ENCODE measurements at places on chromosomes 7 and 10.

- DNase-seq, result peak; percentile 58
Observed at GRCh38 chr7:100632951-100633717, 8.2 kb downstream of the TFR2 start.

DNA sequence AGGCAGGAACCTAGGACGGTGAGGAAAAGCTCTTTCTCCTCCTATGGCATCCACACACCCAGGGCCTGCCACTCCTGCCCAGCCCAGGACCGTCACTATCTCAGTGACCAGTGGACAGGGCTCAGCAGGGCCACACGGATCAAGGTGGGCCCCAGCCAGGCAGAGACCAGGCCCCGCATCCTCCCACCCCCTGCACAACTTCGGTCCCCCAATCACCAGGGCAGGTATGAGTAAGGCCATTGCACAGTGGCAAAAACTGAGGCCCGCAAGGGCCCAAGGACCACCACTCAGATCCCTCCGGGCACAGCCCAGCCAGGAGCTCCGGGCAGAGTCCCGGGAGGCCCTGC is 30.3 kb downstream of the OAT start:
- no peak for DNase-seq

GRCh38 chr7:104412911-104413310 is 84.5 kb downstream of the LHFPL3 start:
- no peak for DNase-seq

DNA sequence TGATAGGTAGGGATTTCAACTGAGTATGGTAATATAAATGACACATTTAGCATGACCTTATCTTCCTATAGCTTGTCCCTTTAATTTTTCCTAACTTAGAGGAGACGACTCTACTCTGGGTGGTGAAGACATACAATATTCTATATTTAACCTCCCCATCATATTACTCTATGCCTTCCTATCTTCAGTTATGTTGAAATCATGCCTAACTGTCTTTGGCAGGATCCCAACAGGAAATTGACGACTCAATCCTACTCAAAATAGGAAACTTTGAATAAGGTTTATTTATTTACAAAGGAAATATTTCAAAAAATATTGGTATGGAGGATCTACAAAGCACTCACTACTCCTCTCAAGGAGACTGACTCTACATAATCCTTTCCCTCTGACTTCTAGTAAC is 24.1 kb upstream of the SEMA3A start:
- no peak for DNase-seq

DNA sequence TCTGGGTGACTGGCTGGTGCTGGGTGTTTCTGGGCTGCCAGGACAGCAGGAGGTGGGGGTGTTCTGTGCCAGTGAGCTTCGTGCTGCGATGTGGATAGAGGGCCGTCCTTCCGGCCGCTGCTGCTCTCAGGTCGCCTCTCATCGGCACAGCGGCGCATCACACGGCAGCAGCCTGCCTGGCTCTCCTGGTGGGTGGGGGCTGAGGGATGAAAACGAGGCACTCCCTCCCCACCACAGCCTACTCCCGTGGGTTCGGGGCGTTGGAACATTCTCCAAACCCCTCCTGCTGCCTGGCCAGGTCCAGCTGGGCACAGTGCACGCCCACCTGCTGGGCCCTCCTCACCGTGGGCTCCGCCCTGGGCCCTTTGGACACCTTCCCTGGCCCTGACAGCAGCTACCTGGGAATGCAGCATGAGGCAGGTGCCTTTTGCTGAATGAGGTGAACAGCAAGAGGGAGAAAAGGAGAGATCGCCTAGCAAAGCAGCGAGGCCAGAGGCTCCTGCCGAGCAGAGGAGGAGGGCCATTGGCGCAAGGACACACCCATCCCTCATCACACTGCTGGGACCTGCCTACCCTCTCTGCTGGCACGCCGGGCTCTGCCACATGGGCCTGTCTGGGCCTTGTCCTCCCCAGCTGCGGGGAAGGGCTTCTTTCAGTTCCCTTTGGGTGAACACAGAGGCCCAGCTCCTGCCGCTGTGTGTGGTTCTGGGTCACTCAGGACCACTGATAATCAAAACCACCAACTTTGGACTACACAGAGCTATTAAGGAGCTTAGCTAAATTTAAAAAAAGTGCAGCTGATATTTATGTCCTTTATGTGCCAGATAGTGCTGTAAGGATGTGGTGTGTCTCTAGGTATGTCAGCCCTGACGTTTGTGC is 33.4 kb downstream of the INPP5A start:
- no peak for DNase-seq

GRCh38 chr7:47303695-47304453 is 278.0 kb downstream of the TNS3 start:
- no peak for DNase-seq

GRCh38 chr10:104085801-104086400 is at the start of gene COL17A1:
COL17A1 (minus strand) TSS chr10:104085880; CDS start chr10:104080673, 5,207 bp downstream.
- DNase-seq, result no peak

DNA sequence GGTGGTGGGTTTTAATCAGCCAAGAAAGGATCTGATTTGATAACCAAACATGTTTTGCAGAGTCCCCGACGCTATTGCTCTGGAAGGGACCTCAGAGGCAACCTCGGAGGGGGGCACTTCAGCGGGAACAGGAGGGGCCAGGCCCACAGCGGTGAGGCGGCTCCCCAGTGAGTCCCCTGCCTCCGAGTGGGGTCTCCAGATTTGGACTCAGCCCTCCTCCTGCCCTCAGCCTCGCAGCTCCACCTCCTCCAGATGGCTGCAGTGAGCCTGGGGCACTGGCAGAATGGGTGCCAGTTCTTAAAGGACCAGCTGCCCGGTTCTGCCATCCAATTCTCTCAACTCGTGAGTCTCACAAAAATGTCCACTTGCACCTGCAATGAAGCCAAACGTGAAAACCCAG is 61.0 kb upstream of the NANOS1 start:
- no peak for DNase-seq

DNA sequence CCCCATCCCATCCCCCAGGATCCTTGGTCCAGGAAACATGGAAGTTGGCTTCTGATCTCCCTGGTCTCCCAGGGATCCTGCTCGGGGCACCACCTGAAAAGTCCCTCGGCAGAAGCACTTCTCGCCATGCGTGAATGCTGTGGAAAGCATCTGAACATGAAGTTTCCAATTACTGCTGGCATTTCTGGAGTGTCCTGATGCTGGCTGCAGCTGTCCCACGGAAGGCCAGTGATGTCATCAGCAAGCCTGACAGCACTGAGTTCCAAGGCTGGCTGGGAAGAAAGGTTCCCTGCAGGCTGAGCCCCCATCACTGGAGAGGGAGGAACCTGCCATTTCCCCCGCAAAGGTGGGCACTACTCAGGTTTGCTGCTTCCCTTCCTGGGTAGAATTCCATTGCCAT is 71.4 kb downstream of the KCNMA1 start:
- DNase-seq, result no peak

GRCh38 chr7:151252561-151252835 is 4.0 kb upstream of the SMARCD3 start:
- no peak for DNase-seq

DNA sequence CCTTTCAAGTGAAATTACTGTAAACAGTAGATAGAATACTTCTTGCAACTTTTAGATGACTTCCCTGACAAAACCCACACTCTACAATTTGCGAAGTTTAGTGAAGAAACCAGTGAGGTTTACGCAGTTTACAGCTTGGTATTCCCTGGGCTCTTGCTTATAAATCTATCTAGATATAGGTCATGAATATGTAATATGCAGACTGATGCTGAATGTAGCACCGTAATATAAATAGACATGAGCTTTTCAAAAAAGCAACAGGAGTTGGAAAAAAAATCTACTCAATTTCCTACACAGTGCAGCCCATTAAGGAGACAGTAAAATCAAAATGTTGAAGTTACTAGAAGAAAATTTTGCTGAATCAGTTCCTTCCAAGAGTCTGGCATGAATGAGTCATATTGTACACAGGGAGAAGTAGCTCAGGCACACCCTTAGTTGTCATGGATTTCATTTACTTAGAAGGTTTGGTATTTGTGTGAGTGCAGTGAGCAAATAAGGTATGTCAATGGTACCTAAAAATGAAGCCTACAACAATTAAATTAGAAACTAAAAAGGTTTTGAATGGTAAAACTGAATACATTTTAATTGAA is 67.7 kb upstream of the NEUROD6 start:
- DNase-seq, result no peak

GRCh38 chr7:128443831-128444600 is 11.7 kb upstream of the HILPDA start:
- no peak for DNase-seq

- no peak for DNase-seq
Observed at GRCh38 chr7:132469264-132469663, 107.0 kb downstream of the PLXNA4 start.

GRCh38 chr10:3907514-3907913 is 122.5 kb upstream of the KLF6 start:
- DNase-seq, result no peak

DNA sequence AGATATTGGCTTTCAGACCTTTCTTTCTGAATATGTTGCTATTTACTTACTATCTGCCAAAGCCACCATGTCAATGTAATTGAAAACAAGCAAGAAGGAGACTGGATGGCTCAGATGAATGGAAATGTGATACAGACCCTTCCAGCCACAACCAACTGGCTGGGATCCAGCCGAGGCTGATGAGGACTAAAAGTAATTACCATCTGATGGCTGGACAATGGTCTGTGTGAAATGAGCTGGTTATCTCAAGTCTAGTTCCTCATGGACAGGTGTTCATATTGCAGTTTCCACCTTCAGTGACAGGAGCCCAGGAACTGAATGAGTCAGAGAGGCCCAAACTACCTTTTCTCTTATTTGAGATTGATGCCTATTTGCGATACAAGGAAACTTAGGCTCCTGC is 267.5 kb downstream of the GATA3 start:
- DNase-seq, result no peak

DNA sequence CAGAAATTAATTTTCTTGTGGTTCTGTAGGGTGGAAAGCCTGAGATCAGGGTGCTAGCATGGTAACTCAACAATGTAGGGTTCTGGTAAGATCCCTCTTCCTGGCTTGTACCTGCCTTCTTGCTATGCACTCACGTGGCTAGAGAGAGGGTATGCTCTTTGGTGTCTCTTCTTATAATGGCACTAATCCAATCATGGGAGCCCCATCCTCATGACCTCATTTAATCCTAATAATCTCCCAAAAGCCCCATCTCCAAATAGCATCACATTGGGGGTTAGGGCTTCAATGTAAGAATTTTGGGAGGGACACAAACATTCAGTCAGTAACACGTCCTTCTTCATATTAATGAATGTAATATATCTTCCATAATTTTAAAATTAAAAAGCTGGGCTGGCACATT is 39.6 kb upstream of the FAM133B start:
- DNase-seq, result no peak

- DNase-seq, result no peak
Observed at GRCh38 chr10:5888351-5888750, 1.3 kb downstream of the ANKRD16 start.

GRCh38 chr7:95986178-95986764 is 213.9 kb downstream of the DYNC1I1 start:
- no peak for DNase-seq

DNA sequence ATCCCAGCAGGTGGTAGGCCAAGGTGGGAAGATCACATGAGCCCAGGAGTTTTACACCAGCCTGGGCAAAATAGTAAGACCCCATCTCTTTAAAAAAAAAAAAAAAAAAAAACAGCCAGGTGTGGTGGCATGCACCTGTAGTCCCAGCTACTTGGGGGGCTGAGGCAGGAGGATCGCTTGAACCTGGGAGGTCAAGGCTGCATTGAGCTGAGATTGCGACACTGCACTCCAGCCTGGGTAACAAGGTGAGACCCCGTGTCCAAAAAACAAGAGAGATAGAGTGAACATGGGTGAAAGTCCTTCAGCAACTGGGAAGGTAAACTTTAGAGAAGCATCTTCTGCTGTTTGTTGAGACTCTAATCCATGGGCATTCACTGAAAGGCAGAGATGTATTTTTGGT is 6.3 kb upstream of the LAMTOR4 start:
- no peak for DNase-seq

DNA sequence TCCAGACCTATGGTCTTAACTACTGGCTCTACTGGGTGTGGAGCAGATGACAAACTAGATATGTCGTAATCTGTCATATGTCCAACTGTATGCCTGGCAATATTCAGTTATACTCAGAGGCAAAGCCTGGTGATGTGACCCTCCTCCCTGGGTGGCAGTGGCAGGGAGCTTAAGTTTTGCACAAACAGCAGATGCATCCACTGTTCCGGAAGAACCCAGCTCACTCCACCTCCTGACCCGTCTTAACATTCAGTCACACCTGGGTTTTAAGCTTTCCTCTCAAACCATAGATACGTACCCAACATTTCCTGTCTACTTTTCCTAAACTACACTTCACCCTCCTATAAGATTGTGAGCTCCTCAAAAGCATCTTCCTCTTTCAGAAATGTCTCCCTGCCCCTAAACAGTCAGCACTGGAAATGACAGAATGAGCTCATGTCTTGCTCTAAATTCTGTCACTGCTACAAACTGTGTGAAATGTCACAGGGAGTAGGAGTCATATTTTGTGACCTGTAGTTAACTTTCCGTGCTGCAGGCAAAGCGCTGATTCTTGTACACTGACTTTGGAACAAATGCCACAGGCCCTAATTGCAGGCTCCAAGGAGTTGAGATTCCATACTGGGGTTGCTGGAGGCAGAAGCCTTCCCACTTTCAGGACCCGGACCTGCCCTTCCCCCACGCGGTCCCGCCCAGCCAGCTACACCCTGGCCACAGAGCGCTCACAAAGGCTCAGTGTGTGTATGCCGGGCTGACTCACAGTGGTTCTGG is 23.9 kb downstream of the SCD start:
- peak; percentile 57 for DNase-seq

GRCh38 chr10:112959207-112959838 is 9.3 kb downstream of the TCF7L2 start:
- DNase-seq, result no peak

- DNase-seq, result no peak
Observed at GRCh38 chr7:16923019-16923418, 41.2 kb upstream of the AGR3 start.

DNA sequence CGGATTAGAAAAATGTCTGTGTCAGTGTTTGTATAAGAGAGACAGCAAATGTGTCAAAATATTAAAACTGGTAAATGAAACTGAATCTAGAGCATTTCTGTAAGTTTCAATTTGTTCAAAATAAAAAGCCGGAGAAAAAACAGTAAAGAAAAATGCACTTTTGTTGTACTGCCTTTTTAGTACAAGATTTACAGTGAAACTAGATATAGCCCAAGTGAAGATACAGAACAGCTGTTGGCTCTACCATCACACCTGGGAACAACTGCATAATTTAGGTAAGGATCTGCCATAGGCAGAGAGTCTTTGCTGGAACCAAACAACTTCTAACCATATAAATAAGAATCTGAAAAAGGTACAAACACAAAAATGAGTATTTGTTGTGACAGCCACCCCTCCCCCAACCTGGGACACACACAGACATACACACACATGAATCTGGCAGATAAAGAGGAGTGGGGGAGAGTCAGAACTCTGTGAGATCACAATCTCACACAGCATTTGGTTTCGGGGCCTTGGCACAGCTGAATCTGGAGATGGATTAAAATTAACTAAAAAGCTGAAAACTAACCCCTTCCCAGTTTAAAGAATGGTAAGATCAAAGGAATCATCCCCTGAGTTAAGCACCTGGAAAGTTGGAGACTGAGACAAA is 54.8 kb downstream of the DPY19L1 start:
- no peak for DNase-seq

DNA sequence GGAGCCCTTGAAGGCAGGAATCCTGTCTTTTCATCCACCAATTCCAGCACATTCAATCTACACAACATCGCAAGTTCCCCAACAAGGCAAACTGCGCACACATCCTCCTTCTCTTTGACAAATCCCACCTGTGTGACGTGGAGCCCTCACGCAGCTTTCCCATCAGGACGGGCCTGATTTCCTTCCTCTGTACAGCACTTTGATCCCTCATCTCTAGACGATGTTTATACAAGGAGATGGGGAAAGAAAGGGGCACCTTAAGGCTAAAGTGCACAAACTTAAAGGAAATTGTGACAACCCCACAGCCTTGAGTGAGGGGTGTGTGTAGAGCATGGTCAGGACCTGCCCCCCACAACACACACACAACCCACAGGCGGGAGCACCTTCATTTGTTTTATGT is 97.2 kb downstream of the PRKAG2 start:
- no peak for DNase-seq
